ENCODE measurements at places on chromosomes 12 and 14.

DNA sequence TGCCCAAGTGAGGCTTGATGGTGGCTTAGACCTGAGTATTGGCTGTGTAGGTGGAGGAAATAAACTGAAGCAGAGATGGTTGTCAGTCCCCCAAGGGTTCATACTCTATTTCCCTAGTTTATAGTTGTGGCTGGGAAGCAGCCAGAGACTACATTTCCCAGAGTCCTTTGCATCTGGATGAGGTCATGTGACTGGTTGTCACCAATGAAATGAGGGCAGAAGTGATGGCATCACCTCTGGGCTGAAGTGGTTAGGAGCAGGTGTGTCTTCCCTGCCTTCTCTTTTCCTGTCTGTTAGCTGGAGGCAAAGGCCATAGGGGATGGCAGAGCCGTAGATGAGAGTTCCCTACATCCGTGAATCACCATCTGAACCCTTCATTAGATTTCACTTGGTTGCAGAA lies 16.3 kb upstream of the NOS1 start:
- no peak for DNase-seq

GRCh38 chr14:62604524-62604923 lies 440.7 kb downstream of the KCNH5 start:
- DNase-seq, result no peak

GRCh38 chr12:19783547-19784444 lies 344.5 kb downstream of the AEBP2 start:
- no peak for DNase-seq

DNA sequence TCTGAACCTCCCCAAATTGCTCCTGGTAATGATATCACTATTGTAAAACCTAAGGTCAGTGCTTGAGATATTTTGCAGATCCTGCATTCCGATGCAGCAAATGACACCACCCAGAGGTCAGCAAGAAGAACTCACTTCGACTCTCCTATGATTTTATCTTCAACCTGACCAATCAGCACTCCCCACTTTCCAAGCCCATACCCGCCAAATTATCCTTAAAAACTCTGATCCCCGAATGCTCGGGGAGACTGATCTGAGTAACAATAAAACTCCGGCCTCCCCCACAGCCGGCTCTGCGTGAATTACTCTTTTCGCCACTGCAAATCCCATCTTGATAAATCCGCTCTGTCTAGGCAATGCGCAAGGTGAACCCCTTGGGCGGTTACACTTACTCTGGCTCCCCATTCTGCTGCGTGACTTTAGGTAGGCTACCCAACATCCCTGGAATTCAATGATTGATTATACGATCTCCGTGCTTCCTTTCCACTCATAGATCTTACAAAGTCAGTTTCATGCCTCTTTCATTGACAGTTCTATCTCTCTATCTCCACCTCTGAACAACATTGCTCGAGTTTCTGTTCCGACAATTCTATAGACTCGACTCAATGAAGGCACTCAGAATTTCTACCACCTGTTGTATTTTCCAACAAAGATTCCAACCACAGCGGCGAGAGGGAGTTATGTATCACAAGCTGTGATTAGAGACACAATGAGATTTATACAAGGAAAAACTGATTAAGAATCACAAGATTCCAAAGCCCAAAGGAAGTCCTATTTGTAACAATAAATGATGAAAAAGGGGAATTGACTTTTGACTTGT lies 939 bp downstream of the NPC2 start:
- DNase-seq, result peak; percentile 45

- peak; percentile 20 for DNase-seq
Measured at GRCh38 chr12:21940549-21941505, at the start of gene ABCC9. TSS of gene ABCC9 (minus strand) at chr12:21941426. CDS start at chr12:21936674, 4,752 bp downstream.

DNA sequence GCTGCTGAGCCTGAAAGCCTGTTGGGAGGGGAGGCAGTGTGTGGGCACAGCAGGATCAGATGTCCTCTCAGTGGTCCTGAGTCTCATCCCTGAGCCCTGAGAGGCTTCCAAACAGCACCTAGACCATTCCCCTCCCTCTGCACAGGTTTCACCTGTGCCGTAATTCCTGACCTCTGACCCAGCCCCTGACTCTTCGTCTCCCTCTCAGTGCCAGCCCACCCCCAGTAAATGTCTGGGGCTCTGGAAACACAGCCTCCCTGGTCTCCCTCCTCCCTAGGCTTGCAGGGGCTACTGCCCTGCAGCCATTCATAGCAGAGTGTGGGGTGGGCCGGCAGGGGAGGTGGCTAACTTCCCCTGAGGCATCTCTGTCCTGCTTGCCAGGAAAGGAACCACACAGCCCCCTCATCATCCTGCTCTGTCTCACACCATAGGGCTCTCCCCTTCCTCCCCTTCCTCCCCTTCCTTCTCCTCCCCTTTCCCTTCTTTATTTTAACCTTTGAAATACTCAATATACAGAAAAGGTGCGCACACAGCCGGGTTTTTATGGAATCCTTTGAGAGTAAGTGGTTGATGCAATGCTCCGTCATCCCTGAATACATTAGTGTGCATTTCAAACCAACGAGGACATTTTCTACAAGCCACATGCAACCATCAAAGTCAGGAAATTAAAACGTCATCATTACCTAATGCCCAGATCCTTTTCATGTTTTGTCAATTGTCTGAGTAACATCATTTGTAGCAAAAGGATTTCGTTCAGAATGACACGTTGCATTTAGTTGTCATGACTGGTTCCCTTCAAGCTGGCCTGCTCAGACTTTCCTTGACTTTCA lies 67.0 kb downstream of the PRMT8 start:
- no peak for DNase-seq

- no peak for DNase-seq
Measured at GRCh38 chr14:99426265-99426664, 54.4 kb downstream of the SETD3 start.

DNA sequence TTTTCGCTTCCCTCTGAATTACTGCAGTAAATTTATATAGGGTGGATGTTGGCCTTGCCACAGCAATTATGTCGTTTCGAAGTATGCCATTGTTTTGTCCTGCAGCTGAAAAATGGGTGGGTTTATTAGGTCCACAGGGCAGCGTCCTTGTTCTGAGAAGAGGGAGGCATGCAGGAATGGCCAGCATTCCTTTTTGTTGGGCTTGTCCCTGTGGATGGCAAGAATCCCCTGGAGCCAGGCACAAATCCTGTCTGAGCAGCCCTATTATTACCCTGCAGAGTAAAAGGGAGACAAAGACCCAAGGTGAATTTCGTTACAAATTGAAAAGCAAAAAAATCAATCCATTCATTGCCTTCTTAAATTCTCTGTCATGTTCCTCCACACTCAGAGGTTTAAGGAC lies 88.1 kb downstream of the CHST11 start:
- DNase-seq, result no peak

- peak; percentile 47 for DNase-seq
Measured at GRCh38 chr14:65446159-65446558, 33.6 kb downstream of the FUT8 start.

DNA sequence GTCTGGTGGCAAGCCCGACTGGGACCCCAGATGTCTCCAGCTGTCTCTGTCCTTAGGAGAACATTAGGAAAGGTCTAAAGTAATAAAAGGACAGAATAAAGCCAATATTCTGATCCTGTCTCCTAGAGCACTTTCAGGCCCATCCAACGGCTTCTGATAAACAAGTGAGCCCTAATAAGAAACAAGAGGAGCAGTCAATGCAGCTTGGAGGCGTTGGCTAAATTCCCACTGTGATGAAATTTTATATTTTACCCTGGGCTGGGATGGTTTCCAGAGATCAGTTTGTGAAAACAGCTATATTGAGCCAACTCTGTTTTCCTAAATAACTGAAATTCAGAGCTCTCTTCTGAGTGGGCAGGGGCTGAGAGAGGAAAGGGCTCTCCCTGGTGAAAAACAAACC lies 55.5 kb upstream of the SRRM4 start:
- no peak for DNase-seq

GRCh38 chr12:74292351-74293194 lies 245.1 kb upstream of the ATXN7L3B start:
- DNase-seq, result no peak

GRCh38 chr14:77848031-77848430 lies 48.1 kb downstream of the ADCK1 start:
- peak; percentile 14 for DNase-seq

DNA sequence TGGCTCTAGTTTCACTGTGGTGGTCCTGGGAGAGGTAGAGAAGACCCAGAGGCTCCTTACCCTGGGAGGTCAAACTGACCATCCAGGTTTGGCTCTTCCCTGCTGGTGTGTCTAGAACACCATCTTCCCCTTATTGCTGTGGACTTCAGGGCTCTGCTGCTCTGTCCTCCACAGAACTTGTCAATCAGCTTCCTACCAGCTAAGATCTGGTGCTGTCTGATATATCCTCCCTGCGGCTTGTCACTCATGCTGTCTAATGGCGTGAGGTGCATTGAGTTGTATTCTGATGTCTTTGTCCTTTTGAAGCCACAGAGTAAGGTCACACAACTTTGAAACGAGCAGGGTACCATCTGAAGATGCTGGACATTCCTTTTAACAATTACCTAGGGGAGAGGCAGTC lies 7.2 kb upstream of the C1RL start:
- no peak for DNase-seq

DNA sequence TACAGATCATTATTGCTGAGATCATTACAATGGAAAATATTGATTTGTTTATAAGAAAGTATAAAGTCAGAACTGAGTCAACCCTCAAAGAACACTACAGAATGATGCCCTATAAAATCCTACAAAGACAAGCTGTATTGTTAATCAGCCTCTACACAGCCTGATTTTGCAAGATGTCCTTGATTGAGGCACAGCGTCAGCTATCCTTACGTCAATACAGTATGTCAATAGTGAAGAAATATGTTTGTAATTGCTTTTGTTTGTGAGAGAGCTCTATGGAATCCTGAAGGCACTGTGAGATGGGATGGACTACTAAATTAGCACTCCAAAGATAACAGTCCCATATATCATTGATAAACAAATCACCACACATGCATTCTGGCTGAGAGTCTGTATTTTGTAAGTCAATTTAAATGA lies 70.7 kb downstream of the RASSF9 start:
- DNase-seq, result no peak

- DNase-seq, result no peak
Measured at GRCh38 chr14:77306851-77307496, 13.7 kb downstream of the POMT2 start.

GRCh38 chr12:46610754-46611153 lies 215.0 kb downstream of the SLC38A4 start:
- no peak for DNase-seq

GRCh38 chr12:44307506-44308168 lies 471.8 kb downstream of the TMEM117 start:
- DNase-seq, result peak; percentile 2

GRCh38 chr12:38516418-38516817 lies 199.8 kb downstream of the ALG10B start:
- DNase-seq, result no peak

- no peak for DNase-seq
Measured at GRCh38 chr12:43362910-43363694, 188.9 kb downstream of the ADAMTS20 start.

GRCh38 chr12:58069268-58069963 lies 128.0 kb downstream of the ATP23 start:
- peak; percentile 10 for DNase-seq

- DNase-seq, result no peak
Measured at GRCh38 chr12:116731801-116732200, 6.1 kb downstream of the SPRING1 start.

GRCh38 chr12:122499991-122500684 lies 594 bp downstream of the ZCCHC8 start:
- DNase-seq, result peak; percentile 64

DNA sequence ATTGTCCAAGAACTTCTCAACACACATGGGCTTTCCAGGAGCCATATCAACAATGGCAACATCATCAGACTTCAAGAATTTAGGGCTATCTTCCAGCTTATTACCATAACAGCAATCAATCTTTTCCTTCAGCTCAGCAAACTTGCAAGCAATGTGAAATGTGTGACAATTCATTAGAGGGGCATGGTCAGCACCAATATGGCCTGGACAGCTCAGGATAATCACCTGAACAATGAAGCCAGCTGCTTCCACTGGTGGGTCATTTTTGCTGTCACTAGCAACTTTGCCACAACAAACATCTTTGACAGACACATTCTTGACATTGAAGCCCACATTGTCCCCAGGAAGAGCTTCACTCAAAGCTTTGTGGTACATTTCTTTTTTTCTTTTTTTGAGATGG lies 5.9 kb upstream of the NEDD1 start:
- DNase-seq, result no peak

DNA sequence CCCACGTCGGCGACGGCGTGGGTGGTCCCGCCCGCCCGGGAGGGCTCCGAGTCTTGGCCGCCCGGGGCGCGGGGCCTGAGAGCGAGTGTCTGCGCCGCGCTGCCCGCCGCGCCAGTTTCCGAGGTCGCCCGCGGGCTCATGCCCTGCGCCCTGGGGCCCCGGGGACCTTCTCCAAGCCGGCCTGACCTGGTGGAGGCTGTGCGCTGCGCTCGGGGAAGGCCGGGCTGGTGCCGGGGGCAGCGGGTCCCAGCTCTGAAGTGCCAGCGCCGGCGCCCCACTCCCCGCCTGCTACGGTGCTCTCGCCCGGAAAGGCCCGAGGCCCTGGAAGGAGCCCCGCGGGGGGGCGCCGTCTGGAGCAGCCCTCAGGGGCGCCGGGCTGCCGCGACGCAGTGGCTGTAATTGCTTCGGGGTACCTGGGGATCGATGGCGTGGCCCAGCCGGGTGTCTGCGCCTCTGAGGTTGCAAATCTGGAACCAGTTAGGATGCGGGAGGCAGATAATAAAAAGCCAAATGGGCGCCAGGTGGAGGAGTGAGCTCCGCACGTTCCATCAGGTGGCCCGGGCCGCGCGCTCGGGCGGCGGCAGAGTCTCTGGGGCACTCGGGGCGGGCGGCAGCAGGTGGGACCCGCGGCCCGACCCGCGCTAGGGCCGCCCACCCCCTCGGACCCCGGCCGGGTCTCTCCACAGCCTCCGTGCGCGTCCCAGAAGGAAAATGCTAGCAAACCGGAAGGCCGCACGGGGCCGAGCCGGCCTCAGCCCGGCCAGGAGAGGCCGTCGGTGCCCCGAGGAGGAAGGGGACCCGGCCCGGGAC lies 102.3 kb upstream of the DIO3 start:
- no peak for DNase-seq

- no peak for DNase-seq
Measured at GRCh38 chr14:27863166-27863565, 903.4 kb upstream of the FOXG1 start.

DNA sequence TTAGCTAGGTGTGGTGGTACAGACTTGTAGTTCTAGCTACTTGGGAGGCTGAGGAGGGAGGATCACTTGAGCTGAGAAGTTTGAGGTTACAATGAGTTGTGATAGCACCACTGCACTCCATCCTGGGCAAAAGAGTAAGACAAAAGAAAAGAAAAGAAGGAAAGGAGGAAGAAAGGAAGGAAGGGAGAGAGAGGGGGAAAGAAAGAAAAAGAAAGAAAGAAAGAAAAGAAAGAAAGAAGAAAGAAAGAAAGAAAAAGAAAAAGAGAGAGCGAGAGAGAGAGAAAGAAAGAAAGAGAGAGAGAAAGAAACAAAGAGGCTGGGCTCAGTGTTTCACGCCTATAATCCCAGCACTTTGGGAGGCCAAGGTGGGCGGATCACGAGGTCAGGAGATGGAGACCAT lies 10.3 kb upstream of the GNPTAB start:
- DNase-seq, result no peak

DNA sequence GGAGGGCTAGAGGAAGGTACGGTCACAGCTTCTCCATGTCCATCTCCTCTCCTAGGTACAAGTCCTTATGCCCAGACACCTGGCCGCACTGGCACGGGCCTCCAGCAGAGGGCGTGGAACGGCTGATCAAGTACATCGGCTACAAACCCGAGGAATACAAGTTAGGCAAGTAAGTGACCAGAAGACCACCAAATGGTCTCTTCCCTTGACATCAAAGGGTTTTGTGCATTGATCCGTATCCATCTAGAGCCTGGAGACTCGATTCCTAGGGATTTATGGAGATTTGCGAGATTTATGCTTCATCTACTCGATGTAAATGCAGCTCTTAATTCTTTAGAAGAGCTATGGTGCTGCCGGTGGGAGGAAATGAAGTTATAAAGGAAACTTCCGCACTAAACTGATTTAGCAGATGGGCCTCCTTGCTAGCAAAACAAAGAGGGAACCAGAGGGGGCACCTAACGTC lies 44.2 kb downstream of the KCTD10 start:
- peak; percentile 84 for DNase-seq

Measured in fibroblast of pulmonary artery (primary cell).